ENCODE measurements at places on chromosomes 16 and 17. TPM values are rescaled to one million over a fixed set of nuclear protein-coding genes. Genes with fewer than 3 reads are reported as not detected.

DNA sequence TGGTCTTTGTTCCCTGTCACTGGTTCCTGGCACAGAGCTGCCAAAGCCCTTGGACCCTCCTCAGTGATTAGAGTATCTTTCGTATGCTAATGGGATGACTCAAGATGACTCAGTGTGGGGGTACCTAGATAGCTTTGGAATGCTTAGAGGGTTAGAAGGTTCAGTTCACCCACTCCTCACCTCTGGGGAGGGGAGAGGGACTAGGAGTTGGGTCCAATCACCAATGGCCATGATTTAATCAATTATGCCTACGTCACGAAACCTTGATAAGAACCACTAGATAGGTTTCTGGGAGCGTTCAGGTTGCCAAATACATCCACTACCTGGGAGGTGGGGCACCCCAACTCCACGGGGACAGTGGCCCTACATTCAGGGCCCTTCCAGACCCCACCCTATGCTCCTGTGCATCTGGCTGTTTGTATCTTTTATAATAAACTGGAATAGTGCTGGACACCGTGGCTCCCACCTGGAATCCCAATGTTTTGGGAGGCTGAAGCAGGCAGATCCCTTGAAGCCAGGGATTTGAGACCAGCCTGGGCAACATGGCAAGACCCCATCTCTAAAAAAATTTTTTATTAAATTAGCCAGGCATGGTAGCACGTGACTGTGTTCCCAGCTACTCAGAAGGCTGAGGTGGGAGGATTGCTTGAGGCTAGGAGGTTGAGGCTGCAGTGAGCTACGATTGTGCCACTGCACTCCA, 29.2 kb upstream of the LITAF start:
- no peak for DNase-seq

Gene TBC1D3
- 0.30 TPM for total RNA-seq

DNA sequence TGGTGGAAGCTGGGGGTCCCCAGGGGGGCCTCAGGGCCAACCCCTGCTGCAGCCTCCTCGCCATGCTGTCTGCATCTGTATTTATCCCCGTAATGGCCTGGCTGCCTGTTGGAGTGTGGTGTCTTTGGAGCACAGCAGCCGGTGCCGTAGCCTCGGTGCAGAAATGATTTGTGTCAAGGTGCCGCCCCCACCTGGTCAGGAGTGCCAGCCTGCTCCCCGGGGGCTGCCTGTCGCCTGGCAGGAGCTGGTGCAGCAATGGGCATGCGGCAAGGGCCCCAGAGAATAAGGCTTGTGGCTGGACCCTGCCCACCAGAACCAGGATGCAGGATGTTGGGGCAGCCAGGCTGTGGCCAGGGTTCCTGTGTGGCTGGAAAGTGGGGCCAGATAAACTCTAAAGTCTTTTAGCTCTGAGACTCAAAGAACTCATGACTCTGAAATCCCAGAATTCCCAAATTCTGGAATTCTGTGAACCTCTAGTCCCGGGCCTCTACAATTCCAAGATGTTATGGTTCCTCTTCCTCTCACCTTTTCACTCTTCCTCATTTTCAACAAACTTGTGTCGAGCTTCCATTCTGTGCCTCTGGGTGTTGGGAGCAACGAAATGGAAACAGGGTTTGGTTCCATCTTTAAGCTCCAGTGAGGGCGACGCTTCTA, 5.9 kb downstream of the CPNE2 start:
- DNase-seq: no peak

Gene KIF18B
- total RNA-seq: 5.6 TPM

Data from osteocyte (in vitro differentiated cells).